Hematopoietic multipotent progenitor cell treated with erythropoietin and hydrocortisone succinate and interleukin-3 and kit ligand, for 17 days (in vitro differentiated cells): ENCODE measurements at places on chromosomes 1 and 21.

GRCh38 chr1:15445390-15446122, 7.3 kb downstream of the CTRC start:
- DNase-seq: no peak

DNA sequence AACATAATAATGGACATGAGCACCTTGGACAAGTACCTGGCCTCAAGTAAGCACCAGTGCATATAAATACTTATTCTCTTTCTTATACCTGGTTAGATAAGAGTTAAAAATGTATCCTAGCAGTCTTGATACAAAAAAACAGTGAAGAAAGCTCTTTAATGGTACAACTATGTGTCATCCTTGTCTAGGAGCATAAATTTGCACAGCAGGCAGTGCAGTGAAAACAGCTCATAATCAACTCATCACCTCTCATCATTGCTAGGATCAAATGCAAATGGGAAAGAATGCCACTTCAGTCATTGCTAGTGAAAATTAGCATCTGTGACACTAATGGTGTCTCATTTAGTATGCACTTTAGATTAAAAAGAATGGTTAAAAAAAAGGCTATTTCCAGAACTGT, 7.6 kb downstream of the SAMSN1 start:
- no peak for DNase-seq

GRCh38 chr1:239243006-239243405, 143.4 kb upstream of the CHRM3 start:
- DNase-seq: no peak

DNA sequence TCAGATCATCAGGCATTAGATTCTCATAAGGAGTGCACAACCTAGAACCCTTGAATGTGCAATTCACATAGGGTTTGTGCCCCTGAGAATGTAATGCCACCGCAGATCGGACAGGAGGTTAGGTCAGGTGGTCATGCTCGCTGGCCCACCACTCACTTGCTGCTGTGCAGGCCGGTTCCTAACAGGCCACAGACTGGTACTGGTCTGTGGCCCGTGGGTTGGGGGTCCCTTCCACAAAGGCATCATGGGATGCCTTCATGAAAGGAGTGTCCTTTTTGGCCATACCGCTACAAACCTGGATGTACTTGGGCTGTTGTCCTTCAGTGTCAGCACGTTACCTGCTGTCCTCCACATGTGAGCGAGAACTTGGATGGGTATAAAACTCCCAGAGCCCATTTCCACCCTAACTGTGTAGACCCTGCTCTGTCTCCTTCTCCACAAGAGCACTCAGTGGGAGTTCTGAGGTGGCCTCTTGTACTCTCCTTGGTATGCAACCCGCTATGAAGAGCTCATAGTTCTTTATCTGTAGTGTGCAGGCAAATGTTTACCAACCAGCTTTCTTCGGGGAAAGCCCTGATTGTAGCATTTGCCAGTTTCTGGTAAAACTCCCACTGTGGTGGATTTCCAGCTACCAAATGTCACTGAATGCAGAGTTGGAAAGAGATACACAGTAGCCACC, 41.7 kb upstream of the SLC19A1 start:
- no peak for DNase-seq

DNA sequence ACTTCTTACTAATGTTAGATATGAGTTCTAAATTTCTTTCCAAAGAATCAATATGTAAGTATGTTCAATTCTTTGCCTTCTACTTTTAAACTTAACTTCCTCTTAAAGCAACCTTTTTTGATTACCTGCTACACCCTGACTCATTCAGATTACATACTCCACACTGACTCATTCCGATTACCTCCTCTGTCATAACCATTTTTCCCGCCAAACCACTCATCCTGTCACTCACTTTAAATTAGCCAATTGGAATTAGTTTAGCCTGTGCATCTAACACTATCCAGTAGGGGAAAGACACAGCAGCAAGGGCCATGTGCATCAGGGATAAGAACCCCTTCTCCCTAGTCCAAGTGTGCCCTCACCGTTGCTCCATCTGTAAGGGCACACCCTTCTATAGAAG, 815.5 kb downstream of the BRINP3 start:
- DNase-seq: no peak

DNA sequence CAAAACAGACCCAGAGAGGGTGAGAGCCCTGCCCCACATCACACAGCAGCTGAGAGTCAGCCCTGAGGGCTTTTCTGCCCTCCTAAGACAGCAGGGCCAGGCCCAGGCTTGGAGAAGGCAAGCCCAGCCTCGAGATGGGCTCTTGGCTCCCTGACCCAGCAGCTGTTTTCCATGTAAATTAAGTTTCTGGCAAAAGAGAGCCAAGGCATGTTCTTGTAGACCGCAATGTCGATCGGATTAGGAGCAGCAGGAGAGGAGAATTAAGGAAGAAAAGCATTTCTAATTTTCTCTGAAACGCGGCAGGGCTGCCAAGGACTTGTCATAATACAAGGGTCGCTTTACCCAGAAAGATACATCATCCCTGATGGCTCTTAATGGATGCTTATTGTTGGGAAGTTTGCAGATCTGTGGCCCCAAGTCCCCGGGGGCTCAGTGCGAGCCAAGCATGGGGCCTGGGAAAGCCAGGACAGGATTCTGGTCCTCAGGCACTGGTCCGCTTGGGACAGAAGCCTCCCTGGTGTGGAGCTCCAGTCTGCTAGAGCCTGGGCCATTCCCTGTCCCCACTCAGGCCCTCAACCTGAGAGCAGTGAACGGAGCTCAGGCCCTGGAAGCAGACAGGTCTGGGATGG, 62.8 kb downstream of the DMRTB1 start:
- DNase-seq: no peak
